ENCODE measurements at places on chromosomes 3 and 15.

GRCh38 chr3:77935418-77935817 is 895.5 kb downstream of the ROBO2 start:
- DNase-seq = no peak

DNA sequence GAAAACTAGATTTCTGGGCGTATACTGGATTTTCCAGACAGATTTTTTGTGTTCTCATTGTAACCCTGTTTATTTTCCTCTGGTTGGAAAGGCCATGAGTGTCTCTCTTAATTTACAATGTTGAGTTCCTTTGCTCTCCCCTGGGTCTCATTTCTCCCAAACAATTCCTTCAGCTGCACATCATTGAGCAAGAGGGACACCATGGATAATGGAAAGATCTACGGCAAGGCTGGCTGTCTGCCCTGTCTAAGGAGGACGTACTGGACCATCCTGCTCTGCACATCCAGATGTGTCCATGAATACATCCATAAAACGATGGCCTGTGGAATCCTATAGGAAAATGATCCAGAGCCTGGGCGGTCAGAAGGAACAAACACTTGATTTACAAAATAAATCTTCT is 258.1 kb upstream of the MCTP2 start:
- DNase-seq = no peak

DNA sequence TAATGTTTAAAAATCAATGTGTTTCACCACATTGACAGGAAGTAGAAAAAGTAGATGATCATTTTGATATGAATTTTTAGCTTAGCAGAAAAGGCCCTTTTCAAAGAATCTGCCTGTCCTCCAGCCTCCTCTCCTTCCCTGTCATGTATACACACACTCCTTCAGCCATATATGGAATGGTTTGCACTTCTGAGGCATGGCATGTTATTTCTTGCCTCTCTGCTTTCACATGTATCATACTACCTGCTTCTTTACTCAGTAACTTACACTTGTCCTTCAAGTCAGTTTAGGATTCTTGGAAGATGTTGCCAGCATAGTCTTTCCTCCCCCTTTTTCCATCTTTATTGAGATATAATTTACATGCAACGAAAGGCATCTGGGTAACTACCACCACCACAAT is 79.0 kb downstream of the REC114 start:
- no peak for DNase-seq

GRCh38 chr3:119911748-119912147 is 129.8 kb downstream of the NR1I2 start:
- DNase-seq = no peak

DNA sequence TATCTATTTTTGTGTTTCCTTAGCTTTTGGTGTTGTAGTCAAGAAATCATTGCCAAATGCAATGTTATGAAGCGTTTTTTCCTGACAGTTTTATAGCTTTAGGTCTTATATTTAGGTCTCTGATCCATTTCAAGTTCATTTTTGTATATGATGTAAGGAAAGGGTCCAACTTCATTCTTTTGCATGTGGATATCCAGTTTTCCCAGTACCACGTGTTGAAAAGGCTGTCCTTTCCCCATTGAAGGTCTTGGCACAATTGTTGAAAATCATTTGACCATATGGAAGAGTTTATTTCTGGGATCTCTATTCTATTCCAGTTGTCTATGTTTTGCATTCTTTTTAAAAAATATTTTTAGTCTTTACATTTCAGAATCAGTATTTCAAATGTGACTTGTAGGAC is 14.6 kb upstream of the SNRPN start:
- DNase-seq = no peak

DNA sequence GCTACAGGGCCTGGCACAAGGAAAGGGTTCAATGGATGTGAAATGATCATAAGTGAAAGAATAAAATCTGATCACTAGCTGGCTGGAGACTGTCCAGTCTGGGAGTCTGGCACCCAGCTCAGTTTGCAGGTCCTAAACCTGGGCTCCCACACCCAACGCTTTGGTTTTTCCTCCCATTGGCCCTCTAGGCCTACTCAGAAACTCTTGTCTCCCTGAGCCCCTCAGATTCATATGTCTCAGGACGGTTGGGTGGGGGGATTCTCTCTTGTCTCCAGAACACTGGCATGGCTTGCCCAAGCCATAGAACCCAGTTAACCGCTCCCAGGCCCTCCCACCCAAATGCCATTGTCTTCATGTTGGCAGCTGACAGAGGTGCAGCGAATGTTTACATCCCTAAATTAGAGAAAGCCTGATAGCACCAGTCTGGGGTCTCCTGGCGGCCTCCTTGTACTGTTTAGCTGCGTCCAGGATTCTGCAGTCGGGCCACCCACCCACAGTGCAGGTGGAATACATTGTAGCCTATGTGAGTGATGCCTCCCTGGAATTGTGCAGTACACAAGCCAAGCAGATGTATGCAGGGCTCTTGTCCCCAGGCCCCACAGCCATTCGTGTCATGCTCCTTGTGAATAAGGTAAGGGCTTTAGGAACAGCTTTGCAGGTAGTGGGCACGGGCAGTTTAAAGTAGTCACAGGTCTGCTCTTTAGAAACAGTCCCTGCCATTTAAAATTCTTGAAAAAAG is 266.3 kb downstream of the XXYLT1 start:
- no peak for DNase-seq

DNA sequence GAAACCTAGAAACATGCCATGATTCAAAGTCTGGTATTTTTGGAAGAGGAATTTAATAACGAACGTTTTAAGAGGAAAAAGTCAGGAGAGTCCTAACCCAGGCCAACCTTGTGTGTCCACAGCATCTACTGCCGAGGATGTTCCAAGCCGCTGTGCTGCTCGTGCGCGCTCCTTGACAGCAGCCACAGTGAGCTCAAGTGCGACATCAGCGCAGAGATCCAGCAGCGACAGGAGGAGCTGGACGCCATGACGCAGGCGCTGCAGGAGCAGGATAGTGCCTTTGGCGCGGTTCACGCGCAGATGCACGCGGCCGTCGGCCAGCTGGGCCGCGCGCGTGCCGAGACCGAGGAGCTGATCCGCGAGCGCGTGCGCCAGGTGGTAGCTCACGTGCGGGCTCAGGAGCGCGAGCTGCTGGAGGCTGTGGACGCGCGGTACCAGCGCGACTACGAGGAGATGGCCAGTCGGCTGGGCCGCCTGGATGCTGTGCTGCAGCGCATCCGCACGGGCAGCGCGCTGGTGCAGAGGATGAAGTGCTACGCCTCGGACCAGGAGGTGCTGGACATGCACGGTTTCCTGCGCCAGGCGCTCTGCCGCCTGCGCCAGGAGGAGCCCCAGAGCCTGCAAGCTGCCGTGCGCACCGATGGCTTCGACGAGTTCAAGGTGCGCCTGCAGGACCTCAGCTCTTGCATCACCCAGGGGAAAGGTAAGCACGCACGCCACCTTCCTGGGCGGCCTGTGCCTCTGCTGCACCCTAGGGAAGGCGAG is 28.4 kb downstream of the PML start:
- DNase-seq = no peak

DNA sequence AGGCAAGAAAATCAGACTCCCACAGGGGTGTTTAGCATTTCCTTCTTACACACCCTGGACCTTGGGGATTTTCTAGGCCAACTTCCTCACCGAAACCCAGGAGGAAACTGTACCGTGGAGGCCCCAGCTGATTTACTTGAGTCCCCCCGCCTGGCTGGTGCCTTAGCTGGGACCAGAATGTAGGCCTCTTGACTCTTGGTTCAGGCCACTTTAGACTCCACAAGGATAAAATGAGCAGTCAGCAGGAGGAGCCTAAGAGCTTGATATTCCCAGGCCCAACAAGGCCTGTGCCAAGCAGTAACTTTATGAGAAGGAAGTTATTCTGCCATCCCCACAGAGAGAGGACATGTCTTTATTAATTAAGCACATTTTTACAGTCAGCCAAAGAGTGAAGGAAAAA is 4.6 kb upstream of the APBA2 start:
- no peak for DNase-seq

- no peak for DNase-seq
Measured at GRCh38 chr15:78996894-78997275, 52.0 kb upstream of the CTSH start.

- no peak for DNase-seq
Measured at GRCh38 chr3:111152496-111152895, 80.9 kb downstream of the NECTIN3 start.

- no peak for DNase-seq
Measured at GRCh38 chr3:1026395-1026794, 66.4 kb upstream of the CNTN6 start.

DNA sequence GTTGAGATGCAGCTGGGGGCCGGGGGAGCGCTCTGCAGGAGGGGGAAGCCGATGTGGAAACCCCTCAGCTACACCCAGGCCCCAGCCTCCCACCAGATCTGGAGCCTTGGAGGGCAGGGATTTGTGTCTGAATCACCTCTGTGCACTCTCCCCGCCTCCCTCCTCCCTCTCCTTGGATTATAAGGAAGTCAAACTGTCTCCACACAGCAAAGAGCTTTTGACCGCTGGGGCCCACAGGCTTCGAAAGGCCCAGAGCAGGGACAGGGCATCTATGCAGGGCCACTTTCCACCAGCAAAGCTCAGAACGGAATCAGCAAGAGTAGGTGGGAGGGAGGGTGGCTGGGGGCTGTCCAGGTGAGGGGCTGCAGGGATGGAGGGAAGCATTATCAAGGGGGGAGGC is 68.9 kb downstream of the IQSEC1 start:
- no peak for DNase-seq

DNA sequence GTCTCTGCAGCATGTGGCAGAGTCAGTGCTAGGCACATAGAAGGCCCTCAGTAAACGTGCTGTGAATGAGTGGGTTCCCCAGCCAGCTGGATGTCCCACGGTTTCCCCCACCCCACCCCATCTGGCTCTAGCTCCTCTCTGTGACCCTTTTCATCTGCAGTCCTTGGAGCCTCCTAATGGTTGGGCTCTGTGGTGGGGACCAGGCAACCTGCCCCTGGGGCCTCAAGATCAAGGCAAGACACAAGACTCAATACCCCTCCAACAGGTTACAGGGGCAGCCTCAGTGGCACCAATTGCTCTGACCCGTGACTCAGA is 17.1 kb upstream of the CYP11A1 start:
- DNase-seq = no peak

GRCh38 chr3:50089609-50089945 is 858 bp downstream of the RBM5 start:
- DNase-seq = no peak

DNA sequence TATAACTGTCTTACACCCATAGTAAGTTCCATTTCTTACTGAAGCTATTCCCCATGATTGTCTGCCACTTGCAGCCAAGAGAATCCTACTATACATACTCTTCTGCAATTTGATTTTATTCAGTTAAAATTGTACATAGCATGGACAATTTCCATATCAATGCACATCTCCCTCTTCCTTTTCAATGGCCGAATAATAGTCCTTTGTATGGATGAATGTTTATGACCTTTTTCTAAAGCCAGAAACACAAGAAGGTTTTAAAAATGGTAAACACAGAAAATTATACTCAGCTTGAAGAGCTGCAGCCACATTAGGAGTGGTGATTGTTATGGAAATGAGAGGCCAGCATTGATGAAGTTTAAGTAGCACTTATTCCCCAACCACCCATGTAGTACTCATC is 8.5 kb upstream of the ERC2 start:
- no peak for DNase-seq

- DNase-seq = peak; percentile 41
Measured at GRCh38 chr3:178629430-178630178, 93.4 kb downstream of the KCNMB2 start.

DNA sequence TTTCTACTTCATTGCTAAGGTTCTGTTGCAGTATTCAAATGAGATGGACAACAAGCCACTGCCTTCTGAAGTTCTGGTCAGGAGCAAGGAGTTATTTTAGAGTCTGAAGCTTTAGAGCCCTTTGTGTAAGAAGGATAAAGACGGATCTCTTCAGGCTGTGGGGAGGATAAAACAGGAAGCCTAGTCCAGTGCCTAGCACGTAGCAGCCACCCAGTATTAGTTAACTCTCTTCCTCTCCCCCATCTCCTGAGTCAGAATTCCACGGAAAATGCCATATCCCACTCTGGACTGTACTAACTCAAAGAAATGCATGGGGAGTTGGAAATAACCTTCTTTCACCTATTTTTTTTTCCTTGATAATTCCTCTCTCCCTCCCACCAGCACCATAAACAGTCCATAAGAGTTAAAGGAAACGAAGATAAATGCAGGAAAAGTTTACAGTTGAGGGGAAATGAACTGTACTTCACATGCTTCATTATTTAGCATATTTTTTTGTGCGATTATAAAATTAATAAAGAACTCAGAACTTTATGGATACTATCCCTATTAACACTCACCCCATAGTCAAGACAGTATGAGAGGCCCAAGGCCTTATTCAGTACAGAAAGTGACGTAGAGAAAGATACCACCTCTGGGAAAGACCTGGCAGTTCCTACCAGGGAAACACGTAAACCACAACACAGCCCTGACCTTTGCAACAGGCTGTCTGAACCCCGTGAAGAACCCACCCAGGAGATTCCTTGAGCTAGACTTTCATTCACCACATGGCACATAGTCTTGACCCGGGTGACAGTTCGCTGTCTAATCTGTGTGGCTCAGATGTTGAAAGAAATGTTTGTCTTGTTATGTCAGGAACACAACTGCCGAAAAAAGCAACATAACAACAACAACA is 9.2 kb downstream of the IGF2BP2 start:
- no peak for DNase-seq

DNA sequence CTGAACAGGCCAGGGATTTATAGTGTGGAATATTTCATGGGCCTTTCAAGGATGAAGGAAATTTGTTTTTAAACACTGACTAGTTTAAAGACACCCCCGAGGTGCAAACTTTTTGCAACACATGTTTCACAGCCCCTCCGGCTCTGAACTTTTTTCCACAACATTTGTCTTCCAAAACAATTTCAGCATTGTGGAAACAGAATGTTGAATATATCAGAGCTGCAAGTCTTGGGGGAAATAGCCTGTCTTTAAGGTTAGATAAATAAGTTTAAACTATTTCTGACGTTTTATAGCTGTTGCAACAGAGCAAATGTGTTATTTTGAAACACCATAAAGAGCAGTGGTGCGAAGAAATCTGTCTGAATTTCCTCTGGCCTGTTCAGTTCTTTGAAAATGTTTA is 229.2 kb upstream of the GOLGA6L4 start:
- no peak for DNase-seq

- DNase-seq = peak; percentile 38
Measured at GRCh38 chr3:107525644-107526305, 3.0 kb downstream of the BBX start.

DNA sequence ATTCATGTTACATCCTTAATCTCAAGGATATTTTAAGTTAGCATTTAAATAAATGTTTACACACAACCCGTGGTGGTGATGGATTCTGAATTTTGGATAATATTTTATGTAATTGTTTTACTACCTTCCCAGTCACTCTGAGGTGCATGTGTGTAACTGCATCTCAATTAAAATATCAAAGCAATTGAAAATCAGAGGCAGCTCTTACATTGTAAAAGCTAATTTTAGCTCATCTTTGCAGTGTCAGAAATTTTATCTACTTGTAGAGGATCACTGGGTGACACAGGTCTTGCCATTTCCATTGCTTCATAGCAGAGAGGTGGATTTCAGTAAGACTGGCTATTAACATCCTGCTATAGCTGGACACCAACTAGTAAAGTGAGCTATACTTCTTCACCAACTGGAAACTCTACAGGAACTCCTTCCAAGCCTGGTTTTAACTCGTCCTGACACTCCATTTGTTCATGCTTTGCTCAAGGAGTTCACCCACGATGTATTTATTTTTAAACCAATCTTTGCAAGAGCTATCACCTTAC is 19.6 kb upstream of the MITF start:
- no peak for DNase-seq

All from NCI-H1105 treated with DMSO at 0.1 percent for 48 hours (cell line).